ENCODE measurements at places on chromosomes 1 and 21.
A peak's percentile ranks its signal among the peaks of the same experiment; 100 is the strongest.

- no peak for DNase-seq
Measured at GRCh38 chr1:153420306-153420705, 4.0 kb downstream of the S100A7A start.

- DNase-seq, result no peak
Measured at GRCh38 chr1:39829791-39830533, 41.3 kb upstream of the BMP8B start.

GRCh38 chr1:196381544-196381943 is 226.7 kb downstream of the KCNT2 start:
- DNase-seq, result no peak

DNA sequence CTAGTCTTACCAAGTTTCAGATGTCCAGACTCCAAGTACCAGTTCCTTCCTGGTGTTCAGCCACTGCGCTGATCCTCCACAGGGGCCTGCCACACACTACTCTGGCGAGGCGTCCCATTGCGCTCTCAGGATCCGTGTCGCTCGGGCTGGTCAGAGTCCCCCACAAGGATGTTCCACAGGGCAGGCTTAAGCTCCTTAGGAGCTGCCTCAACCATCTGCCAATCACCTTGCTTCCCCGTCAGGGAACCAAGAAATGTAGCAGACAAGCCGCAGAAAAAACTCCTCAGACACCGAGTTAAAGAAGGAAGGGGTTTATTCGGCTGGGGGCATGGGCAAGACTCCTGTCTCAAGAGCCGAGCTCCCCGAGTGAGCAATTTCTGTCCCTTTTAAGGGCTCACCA is 9.8 kb downstream of the OR2W3 start:
- no peak for DNase-seq

- peak; percentile 89 for DNase-seq
Measured at GRCh38 chr1:12619792-12620487, 1.9 kb upstream of the DHRS3 start.

DNA sequence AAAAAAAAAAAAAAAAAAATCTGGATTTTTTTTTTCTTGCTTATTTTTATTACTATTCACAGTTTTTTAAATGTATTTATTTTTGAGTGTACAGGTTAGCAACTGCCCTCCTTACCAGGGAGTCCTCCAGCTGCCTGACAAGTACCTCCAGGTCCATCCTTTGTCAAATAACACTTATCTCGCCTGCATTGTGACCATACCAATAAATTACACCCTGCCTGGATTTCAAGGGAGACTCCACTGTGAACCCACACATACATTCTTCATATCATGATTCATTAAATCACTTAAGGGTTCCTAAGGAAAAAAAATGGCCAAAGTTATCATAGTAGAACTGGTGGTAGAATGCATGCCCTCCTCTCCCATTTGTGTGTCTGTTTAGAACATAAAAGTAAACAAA is 38.4 kb downstream of the EEIG2 start:
- DNase-seq, result no peak

DNA sequence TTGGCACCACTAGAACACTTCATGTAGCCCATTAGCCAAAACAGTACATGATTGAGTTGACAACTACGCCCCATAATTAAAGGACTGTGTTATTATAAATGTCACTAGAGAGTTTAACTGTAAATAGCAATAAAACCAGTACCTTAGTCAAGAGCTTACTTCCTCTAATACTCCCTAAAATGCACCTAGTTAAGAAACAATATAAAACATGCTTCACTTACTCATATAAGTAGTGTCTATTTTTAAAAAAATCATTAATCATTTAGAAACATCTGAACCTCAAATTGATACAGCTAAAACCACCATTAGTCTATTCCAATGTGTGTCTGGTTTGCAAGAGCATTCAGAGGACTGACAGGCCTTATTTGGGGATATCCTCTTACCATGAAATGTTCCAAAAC is 25.3 kb downstream of the PTP4A2 start:
- no peak for DNase-seq

- DNase-seq, result no peak
Measured at GRCh38 chr1:78464449-78464891, 26.3 kb upstream of the PTGFR start.

- no peak for DNase-seq
Measured at GRCh38 chr1:176692431-176692830, 229.5 kb downstream of the PAPPA2 start.

DNA sequence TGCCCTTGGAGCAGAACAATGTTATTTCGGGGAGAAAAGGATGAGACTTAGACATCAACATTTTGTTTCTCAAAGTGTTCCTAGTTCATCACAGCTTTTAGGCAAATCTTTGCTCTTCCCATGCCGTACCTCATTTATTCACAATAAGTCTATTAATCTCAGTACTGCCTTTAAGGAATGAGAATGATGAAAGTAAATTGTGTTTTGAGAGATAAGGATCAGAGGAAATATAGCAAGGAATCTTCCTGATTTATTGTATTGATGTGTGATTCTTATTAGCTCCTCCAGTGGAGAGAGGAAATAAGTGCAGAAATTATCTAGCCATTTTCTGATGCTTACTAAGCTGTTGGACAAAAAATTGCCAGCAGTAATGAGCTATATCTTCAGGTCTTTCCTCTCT is 2.0 kb downstream of the POLR3C start:
- peak; percentile 19 for DNase-seq

GRCh38 chr1:178953538-178954324 is 72.0 kb upstream of the FAM20B start:
- no peak for DNase-seq

- no peak for DNase-seq
Measured at GRCh38 chr1:231062500-231063270, 22.6 kb upstream of the FAM89A start.

GRCh38 chr1:48693674-48694320 is 82.9 kb downstream of the BEND5 start:
- no peak for DNase-seq

DNA sequence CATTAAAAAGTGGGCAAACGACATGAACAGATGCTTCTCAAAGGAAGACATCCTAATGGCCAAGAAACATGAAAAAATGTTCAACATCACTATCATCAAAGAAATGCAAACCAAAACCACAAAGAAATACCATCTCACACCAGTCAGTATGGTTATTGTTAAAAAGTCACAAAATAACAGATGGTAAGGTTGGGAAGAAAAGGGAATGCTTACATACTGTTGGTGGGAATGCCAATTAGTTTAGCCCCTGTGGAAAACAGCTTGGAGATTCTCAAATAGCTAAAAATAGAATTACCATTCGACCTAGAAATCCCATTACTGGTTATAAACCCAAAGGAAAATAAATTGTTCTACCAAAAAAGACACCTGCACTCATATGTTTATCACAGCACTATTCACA is 369.4 kb downstream of the KCNH1 start:
- DNase-seq, result no peak

DNA sequence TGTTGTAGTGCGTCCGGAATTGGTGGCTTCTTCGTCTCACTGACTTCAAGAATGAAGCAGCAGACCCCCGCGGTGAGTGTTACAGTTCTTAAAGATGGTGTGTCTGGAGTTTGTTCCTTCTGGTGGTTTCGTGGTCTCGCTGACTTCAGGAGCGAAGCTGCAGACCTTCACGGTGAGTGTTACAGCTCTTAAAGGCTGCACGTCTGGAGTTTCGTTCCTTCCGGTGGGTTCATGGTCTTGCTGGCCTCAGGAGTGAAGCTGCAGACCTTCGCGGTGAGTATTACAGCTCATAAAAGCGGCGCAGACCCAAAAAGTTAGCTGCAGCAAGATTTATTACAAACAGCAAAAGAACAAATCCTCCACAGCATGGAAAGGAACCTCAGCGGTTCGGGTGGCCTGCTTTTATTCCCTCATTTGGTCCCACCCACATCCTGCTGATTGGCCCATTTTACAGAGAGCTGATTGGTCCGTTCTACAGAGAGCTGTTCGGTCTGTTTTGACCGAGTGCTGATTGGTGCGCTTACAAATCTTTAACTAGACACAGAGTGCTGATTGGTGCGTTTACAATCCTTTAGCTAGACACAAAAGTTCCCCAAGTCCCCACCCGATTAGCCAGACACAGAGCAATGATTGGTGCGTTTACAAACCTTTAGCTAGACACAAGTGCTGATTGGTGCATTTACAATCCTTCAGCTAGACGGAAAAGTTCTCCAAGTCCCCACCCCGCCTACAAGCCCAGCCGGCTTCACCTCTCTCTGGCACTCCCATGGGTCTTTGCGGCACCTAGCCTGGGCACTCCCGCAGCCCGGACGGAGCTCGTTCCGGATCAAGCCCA is 49.6 kb upstream of the KRTAP19-8 start:
- DNase-seq, result no peak

DNA sequence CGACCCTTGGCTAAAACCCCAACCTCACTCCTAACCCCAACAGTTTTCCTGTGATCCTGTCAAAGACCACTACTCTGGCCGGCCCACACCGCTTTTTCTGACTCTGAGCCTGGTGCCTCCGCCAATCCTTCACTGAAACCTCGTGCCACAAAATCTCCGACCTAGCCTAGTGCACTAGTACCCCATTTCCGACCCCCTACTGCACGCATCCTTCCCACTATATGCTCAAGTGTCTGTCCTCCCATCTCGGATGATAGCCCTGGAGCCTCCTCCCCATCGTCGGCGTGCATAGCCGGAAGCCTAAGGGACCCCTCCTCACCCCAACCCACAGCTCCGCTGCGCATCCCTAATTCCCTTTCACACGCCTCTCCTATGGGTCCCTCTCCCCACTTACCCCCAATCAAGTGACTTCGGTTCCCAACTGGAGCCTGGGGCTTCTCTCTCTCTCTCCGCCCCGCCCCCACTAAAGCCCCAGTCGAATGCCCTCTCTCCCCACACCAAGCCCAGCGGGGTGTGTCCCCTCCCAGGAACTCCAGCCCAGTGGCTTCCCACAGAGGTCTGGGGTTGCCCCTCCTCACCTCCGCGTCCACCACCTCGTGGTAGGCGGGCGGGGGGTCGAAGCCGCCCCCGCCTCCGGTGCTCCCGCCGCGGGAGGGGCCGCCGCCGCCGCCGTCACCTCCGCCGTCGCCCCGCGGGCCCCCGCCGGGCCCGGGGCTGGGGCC is 791 bp downstream of the USP24 start:
- DNase-seq, result peak; percentile 16

GRCh38 chr1:6271006-6271405 is 10.1 kb upstream of the GPR153 start:
- no peak for DNase-seq

DNA sequence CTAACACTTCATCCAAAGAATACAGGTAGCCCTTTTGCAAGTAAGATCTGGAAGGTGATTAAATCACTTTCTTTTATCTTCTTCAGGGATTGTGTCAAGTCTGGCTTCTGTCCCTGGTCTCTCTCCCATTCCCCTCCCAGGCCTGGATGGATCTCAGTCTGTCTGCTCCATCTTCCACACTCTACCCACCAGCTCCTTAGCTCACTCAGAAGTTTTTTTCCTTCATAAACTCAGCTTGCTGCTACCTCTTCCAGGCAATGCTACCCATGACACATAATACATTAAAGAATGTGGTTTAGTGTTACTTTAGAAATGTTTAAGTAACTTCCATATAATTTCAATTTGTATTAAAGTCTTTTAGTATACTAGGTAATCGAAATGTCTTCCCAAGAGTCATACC is 133.1 kb downstream of the AKT3 start:
- DNase-seq, result no peak

DNA sequence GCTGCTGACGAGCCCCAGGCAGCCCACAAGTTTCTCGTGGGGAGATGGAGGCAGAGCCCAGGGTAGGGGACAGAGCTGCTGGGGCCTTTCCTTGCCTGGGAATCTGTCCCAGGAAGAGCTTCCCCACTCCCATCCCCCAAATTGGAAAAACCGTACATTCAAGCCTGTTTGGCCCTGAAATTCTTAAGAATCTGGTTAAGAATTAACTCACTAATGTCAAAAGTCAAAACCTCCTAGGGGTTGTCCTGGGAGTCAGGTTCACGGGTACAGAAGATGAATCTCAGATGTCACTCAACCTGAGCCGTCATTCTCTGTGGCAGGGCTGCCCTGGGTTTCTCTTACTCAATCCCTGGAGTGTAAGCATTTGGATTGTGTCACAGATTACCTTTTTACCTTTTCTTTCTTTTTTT is 8.4 kb downstream of the C1orf115 start:
- DNase-seq, result no peak

DNA sequence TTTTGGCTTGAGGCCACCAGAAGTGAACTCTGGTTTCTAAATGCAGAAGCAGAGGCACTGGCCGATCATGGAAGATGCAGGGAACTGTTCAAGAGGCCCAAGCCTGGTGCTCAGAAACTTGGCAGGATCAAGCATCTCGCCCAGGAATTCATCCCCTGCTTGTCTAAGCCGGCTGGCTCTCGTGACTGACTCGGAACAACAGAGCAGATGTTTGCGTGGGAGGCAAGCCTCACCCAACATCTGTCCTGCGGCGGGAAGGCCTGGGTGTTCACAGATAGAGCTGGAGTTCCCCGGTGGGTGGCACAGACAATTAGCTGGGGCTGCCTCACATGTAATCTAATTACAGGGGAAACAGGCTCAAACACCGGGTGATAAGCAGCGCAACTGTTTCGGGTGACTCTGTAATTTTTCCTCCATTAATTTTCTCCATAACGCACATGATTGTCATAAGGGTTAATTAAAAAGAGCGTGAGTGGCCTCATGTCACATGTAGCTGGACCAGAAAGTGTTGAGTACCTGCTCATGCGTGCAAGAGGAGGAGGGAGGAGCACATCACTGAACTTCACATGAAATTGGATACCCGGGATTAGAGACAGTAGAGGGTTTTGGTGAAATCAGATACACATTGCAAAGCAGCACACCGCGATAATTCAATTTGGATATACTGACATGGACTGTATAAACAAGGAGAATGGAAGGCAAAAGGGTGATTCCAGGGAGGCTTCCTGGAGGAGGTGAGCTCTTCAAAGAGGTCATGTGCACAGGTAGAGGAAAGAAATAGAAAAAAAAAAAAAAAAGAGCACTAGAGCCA is 180.0 kb downstream of the ETS2 start:
- DNase-seq, result peak; percentile 21

- no peak for DNase-seq
Measured at GRCh38 chr1:35243691-35244090, 24.8 kb upstream of the ZMYM4 start.

DNA sequence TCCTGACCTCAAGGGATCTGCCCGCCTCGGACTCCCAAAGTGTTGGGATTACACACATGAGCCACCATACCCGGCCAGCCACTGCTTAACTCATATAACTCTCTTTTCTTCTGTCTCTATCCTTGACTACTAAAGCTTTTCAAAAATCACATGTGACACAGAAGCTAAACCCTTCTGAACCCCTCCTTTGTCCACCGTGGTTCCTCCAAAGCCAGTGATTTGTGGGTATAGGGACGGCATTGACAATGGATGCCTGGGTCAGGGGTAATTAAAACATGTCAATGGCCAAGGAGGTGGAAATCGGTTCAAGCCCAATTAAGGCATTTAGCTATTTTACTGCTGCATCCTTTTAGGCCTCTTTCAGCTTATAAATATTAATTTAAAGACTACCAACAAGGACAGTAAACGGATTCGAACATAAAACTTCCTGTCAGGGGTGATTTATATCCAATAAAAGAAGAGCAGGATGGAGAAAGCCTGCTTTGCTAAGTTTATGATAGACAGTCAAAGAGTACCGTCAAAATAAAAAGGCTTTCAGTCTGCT is 242.3 kb downstream of the GPATCH2 start:
- no peak for DNase-seq

GRCh38 chr1:199064971-199065370 is 426.1 kb downstream of the PTPRC start:
- DNase-seq, result no peak
